ENCODE measurements at places on chromosomes 3 and 15.

- H3K36me3 ChIP-seq = no peaks in the 10 kb centered on the region
- H3K27ac ChIP-seq = no peak overlapping the region
- H3K4me1 ChIP-seq = no peaks in the 10 kb centered on the region
- H3K4me3 ChIP-seq = no peak overlapping the region
These were observed 83.0 kb downstream of the CRYGS start for GRCh38 chr3:186461141-186461540.

- DNase-seq = no peak
- H3K36me3 ChIP-seq = no peaks in the 10 kb centered on the region
- H3K4me1 ChIP-seq = no peaks in the 10 kb centered on the region
- H3K4me3 ChIP-seq = no peak overlapping the region
- H3K27me3 ChIP-seq = no peaks in the 10 kb centered on the region
These were observed 14.4 kb downstream of the REC114 start for GRCh38 chr15:73457334-73457733.

- no peak overlapping the region for H3K4me3 ChIP-seq
- DNase-seq = no peak
- no peak overlapping the region for H3K27ac ChIP-seq
- H3K36me3 ChIP-seq = no peaks in the 10 kb centered on the region
- H3K4me1 ChIP-seq = no peaks in the 10 kb centered on the region
These were observed 723.1 kb downstream of the NR2F2 start for GRCh38 chr15:97053635-97054034.

DNA sequence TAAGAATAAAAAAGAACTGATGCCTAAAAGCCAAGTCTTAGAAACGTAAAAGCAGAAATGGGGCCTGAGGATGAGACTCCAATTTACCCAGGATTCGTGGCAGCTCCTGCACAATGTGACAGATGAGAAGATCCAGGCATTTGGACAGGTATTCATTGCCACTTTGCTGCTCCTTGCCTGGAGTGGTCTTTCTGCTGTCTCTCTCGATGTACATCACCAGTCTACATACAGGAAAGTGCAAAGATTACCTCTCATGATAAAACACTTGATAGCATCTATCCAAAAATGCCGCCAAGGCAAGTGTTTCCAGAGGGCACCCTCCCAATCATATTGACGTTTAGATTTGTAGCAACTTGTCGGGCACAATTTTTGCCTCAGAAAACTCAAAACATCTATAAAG is 244.3 kb downstream of the ULK4 start:
- no peaks in the 10 kb centered on the region for H3K27me3 ChIP-seq
- H3K36me3 ChIP-seq = no peaks in the 10 kb centered on the region
- no peak overlapping the region for H3K4me3 ChIP-seq
- DNase-seq = no peak

- no peak overlapping the region for H3K4me3 ChIP-seq
- no peak for DNase-seq
- no peaks in the 10 kb centered on the region for H3K4me1 ChIP-seq
- H3K36me3 ChIP-seq = no peaks in the 10 kb centered on the region
These were observed 23.1 kb upstream of the GABPB1 start for GRCh38 chr15:50377867-50378751.

DNA sequence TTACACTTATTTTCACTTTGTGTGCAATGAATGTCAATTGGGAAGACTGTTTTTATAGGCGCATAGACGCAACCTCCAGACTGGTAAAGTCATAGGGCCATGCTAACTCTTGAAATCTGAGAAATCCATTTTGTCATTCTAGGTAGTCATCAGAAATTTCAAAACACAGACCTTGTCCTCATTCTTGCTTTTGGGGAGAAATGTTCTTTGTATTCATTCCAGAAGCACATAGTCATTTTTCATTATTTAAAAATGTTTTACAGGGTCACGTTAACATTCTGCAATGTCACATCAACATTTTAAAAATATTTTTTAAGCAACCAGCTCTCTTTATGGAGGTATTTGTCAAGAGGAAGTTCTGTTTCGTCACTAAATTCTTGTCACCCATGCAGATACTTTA is 898.4 kb downstream of the PDCD6IP start:
- H3K27ac ChIP-seq = no peak overlapping the region
- H3K36me3 ChIP-seq = no peaks in the 10 kb centered on the region
- H3K4me1 ChIP-seq = no peaks in the 10 kb centered on the region
- no peak for DNase-seq

DNA sequence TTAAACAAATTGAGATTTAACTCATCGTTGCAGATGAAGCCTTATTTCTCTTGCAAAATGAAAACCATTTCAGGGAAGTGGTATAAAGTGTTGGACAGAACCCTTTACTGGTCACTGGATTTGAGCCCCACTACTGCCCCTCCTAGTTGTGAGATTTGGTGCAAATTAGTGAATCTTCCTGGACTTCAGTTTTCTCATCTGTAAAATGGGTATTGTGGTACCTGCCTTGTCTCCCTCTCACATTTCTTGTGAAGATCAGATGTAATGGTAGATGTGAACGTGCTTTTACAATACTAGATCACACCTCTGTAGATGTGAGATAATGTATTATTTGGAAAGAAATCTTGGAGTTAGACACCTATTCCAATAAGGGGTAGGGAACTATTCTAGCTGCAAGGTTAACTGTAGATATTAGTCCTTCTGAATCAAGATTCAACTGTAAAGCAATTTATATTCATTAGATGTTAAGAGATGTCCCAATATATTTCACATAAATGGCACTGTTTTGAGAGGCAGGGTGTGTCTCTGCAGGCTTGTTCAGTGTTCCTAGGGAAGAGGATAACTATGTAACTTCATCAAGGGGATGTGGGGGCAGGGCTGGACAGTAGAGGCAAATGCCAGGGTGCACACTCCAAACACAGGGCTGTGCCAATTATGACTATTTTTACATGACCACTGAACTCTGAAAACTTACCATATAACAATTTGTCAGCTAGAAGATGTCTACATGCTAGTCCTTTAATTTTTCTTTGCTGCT is 112.4 kb upstream of the PFN2 start:
- no peaks in the 10 kb centered on the region for H3K36me3 ChIP-seq
- H3K4me3 ChIP-seq = peak overlapping the region; percentile 34
- DNase-seq = no peak
- no peaks in the 10 kb centered on the region for H3K4me1 ChIP-seq
- no peak overlapping the region for H3K27ac ChIP-seq

GRCh38 chr15:65081758-65082157 is 5.2 kb downstream of the KBTBD13 start:
- no peaks in the 10 kb centered on the region for H3K4me1 ChIP-seq
- no peak for DNase-seq
- H3K27me3 ChIP-seq = peaks cover 9% of the 10 kb centered on the region
- H3K36me3 ChIP-seq = no peaks in the 10 kb centered on the region
- no peak overlapping the region for H3K27ac ChIP-seq
- H3K4me3 ChIP-seq = no peak overlapping the region
